ENCODE measurements at places on chromosomes 4 and X. TPM values are rescaled to one million over a fixed set of nuclear protein-coding genes. Genes with fewer than 3 reads are reported as not detected.

GRCh38 chr4:68256284-68256683 is 10.8 kb upstream of the TMPRSS11B start:
- no peak for DNase-seq

DNA sequence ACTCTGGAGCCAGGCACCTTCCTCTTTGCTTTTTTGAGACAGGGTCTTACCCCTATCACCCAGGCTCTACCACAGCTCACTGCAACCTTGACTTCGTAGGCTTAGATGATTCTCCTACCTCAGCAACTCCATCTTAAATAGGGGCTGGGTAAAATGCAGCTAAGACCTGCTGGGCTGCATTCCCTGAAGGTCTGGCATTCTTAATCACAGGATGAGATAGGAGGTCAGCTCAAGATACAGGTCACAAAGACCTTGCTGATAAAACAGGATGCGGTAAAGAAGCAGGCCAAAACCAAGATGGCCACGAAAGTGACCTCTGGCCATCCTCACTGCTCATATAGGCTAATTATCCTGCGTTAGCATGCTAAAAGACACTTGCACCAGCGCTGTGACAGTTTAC is 770.8 kb upstream of the PRKX start:
- no peak for DNase-seq

- DNase-seq, result no peak
Measured at GRCh38 chr4:89026542-89026941, 30.4 kb downstream of the FAM13A start.

GRCh38 chr4:31298737-31299136 is 578.6 kb downstream of the PCDH7 start:
- no peak for DNase-seq

GRCh38 chr4:39522068-39522467 is 5.2 kb downstream of the UGDH start:
- no peak for DNase-seq

The TRAPPC11 gene
- total RNA-seq, result 25.2 TPM

GRCh38 chrX:11187001-11187400 is 75.9 kb downstream of the HCCS start:
- no peak for DNase-seq

DNA sequence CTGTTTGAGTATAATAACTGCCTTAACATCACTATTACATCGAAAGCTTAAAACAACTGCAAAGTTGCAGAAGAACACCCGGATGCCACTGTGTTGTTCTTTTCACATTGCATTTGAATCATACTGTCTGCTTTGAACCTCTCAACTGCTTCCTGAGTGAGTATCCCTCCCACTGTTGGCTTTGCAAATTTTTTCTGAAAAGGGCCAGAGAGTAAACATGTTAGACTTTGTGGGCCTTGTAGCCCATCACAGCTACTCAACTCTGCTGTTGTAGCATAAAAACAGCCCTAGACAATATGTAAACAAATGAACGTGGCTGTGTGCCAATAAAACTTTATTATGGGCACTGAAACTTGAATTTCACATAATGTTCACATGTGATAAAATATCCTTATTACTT is 76.1 kb downstream of the NSG1 start:
- DNase-seq, result no peak

The CXCL6 gene
- 0.32 TPM for total RNA-seq
